ENCODE measurements at places on chromosomes 16 and 17. TPM values are rescaled to one million over a fixed set of nuclear protein-coding genes. Genes with fewer than 3 reads are reported as not detected.
A peak's percentile ranks its signal among the peaks of the same experiment; 100 is the strongest.

- no peak for ATAC-seq
These were observed 50.1 kb downstream of the PRMT7 start for GRCh38 chr16:68360956-68361355.

- no peak for ATAC-seq
These were observed 153.2 kb downstream of the IRF8 start for GRCh38 chr16:86052115-86052670.

GRCh38 chr16:17303101-17303500 lies 167.7 kb downstream of the XYLT1 start:
- ATAC-seq, result no peak

GRCh38 chr16:69852815-69853214 lies 90.7 kb downstream of the WWP2 start:
- ATAC-seq, result no peak

DNA sequence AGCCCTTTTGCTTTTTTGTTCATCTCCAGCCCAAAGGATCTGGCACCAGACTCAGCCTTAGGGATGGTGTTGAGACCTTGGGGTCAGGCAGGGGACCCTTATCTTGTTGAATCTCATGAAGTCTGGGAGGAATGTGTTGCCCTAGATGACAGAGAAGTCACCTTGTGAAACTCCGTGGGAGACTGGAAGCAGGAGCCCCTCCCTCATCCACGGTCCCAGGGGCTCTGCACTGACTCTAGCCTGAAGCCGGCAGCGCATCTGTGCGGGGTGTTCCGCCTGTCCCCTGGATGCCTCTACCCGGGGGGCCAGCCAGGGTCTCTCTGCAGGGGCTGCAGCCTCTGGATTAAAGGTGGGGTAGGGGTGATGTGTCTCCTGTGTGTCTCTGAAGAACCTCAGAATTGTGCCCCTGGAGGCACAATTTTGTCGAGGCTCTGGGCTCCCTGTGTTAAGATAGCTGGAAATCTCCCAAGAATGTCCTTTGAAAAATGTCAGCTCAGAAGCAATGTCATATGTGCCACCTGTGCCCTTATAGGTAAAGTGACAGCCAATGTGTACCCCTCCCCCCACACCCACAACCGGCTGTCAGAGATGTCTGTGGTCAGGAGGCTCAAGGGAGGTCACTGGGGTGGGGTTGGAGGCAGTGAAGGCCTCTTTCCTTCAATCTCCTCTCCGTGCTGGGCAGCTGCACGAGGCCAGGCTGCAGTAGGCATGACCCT lies 32.1 kb upstream of the CDC42EP4 start:
- no peak for ATAC-seq

GRCh38 chr16:57916735-57917438 lies 54.0 kb downstream of the CNGB1 start:
- peak; percentile 82 for ATAC-seq

GRCh38 chr17:73648543-73648820 lies 4.2 kb upstream of the SDK2 start:
- ATAC-seq, result no peak

- no peak for ATAC-seq
These were observed 56.3 kb downstream of the ARHGAP27 start for GRCh38 chr17:45376171-45377005.

- ATAC-seq, result no peak
These were observed 6.3 kb upstream of the ITGA3 start for GRCh38 chr17:50049636-50050035.

- no peak for ATAC-seq
These were observed 26.3 kb downstream of the LAT start for GRCh38 chr16:29011112-29011511.

- peak; percentile 69 for ATAC-seq
These were observed 49.3 kb upstream of the CACNG4 start for GRCh38 chr17:66915204-66915611.

GRCh38 chr17:73855720-73856333 lies 211.6 kb upstream of the SDK2 start:
- ATAC-seq, result peak; percentile 61

DNA sequence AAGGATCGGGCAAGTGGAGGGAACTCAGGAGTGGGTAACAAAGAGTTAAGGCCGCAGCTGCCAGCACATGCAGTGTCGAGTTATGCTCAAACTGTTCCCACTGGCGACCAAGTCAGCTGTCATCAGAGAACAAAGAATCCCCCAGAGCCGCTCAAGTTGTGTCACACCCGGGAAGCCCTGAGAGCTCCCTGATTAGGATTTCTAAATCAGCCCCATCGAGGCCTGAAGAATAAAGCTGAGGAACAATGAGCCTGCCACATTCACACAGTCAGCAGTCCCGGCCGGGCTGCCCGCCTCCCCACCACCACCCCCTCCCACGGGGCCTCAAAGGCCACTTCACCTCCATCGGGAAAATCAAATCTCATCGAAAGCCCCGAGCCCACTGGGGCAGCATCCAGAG lies 84.5 kb downstream of the SOX9 start:
- no peak for ATAC-seq

GRCh38 chr16:86083382-86084002 lies 184.5 kb downstream of the IRF8 start:
- ATAC-seq, result no peak

DNA sequence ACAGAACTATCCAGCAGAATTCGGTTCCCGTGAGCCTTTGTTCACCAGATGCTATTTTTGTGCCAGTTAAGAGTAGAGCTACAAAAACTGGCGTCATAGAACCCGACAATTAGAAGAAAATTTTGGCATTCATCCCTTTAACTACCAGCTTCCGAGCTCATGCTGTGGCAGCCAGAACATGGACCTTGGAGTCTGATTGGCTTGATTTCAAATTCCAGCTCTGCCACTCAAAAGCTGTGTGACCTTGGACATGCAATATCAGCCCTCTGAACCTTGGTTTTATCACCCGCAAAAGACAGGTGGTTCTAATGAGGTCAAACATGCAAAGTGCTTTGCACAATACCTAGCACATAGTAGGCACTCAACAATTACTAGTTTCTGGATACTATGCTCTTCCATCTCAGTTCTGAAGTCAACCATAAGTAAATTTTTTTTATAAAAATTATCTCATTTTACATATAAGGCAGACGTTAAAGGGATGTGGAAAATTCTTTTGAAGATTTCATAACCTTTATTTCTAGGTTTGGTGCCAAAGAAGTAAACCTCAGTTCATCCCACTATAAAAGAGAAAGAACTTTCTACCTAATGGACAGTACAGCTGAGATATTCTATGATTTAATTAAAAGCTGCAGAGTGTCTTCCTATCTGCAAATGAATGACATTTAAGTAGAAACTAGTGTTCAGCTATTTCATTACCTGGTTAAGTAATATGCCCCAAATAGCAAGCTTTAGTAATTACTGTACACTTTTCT lies 331.5 kb downstream of the HAPSTR1 start:
- ATAC-seq, result no peak

- ATAC-seq, result no peak
These were observed 494.2 kb upstream of the CDH8 start for GRCh38 chr16:62530426-62530825.

DNA sequence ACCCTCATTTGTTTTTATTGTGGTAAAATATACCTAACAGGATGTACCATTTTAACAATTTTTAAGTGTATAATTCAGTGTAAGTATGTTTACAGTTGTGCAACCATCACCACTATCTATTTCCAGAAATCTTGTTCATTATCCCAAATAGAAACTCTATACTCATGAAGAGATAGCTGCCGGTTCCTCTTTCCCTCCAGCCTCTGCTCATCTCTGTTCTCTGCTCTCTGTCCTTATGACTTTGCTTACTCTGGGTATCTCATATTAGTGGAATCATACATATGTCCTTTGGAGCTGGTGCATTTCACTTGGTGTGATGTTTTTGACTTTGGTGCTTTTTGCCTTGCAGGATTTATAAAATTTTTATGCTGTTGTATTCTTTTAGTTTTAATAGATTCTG lies 19.4 kb downstream of the CYLD start:
- no peak for ATAC-seq

DNA sequence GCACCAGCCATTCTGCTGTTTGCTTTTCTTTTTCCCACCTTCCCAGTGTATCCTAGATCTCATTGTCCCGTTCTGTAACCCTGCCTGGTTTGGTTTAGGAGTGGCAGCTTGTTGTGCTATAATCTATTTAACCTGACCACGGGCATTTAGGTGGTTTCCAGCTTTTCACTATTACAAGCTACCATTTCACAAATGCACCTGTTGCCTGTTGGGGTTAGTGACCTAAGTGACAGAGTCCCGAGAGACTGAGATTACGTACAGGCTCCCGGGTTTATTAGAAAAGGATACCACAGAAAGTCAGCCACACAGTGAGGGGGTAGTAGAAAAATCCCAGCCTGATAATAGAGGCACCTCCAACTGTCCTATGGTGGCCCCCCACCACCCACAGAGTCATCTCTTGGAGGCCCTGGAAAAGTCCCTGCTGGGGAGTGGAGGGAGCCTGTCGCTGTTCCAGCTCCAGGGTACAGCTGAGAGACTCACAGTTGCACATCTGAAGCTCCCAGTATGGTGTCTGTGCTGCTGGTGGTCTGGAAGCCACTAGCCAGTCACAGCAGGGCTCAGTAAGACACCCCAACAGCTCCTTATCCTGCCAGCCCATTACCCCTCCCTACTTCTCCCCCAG lies 21.2 kb downstream of the CLEC16A start:
- no peak for ATAC-seq

- no peak for ATAC-seq
These were observed at the start of gene AANAT for GRCh38 chr17:76467366-76467765. AANAT (plus strand) TSS chr17:76467603; CDS start chr17:76468747, 1,144 bp downstream.

- ATAC-seq, result no peak
These were observed 45.1 kb upstream of the MTSS2 start for GRCh38 chr16:70730944-70731343.

DNA sequence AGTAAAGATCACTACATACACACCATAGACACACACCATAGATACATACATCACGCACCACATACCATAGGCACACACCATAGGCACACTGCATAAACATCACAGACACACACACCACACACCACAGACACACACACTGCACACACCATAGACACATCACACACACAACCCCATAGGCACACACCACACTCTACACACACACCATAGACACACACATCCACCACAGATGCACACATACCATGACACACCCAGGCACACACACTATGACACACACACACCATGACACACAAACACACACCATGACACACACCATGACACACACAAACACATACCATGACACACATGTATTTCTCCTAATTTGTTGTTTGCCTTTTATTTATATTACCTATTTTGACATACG lies 14.1 kb downstream of the TBC1D16 start:
- ATAC-seq, result no peak

GRCh38 chr16:74607310-74607961 lies 522 bp upstream of the GLG1 start:
- no peak for ATAC-seq

DNA sequence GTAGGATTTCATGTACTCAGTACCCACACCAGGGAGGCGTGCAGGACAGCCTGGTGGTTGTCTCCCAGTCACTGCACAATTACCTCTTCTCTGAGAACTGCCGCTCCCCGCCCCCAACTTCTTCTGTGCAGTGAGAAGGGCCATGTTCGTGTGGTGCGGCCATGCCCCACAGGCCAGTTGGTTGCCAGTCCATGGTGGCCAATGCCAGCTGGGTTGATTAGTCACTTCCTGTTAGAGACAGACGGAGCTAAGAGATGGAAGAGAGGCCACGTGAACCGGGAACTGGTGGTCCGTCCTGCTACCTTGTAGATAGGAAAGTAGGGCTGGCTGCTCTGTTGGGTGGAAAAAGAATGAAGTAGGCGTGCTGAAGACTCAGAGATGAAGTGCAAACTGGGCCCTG lies 206.5 kb downstream of the ABCC12 start:
- no peak for ATAC-seq

DNA sequence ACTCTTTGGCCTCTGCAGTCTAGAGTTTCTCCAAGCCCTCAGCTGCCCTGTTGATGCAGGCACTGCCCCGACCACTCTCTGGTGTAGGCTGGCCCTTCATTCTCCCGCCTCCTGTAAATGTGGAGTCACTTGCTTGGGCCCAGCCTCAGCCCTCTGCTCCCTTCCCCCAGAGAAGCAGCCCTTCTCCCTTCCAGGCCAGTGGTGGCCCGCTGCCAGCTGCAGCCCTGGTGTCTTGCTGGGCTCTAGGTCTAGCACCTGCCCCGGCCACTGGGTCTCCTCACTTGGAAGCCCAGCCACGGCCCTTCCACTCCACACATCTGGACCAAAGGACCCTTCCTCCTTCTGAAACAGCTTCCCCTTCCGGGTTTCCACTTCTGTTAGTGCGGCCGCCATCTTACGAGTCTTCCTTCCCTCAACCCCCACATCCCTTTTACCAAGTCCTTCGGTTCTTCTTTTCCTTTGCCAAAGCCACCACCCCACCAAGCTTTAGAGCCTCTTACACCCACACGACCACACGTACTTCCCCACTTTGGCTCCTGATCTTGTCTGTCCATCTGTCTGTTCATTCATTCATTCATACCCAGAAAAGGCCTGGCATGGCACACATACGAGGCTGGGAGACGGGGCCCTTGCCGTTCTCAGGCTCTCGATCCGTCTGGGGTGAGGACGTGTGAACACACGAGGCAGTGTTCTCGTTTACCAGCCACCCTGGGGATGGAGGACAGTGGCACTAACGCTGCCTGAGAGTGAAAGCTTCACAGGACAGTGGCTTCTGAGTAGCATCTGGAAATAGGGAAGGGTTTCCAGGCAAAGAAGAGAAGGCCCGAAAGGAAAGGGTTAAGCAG lies 68.0 kb downstream of the ABR start:
- no peak for ATAC-seq

DNA sequence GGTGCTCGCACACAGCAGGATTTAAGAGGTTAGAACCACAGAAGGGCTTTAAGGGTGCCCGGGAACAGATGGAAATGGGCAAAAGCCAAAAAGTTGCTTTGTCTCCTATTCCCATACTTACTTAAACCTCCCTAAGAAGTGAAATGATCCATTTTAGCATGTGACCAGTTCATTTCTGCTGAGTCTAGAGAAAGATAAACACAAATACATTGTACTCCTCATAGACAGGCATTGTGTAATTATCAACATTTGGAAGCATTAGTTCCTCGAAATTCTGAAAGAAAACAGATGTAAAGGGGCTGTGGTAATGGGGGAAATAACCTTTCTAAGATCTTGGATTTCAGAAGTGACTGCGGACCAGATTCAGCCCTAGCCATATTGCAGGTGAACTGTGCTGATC lies 178.3 kb downstream of the CYB561 start:
- no peak for ATAC-seq

DNA sequence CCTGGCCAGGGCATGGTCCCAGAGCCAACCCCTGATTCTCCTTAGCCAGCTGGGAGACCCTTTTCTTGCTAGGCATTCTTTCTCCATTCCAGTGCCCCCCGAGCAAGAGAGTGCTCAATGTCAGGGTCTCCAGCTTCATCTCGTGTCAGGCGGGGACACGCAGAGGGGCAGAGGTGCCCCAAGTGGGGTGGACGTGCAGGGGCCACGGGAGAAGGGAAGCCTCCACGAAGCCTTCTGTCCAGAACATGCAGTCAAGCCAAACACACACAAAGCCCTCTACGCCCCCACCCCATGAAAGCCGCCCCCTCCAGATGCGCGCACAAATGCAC lies 852 bp downstream of the GPR139 start:
- no peak for ATAC-seq

TNFSF13 gene
- total RNA-seq, result 6.4 TPM

ABAT gene
- 4.2 TPM for total RNA-seq

CLDN9 gene
- total RNA-seq, result not detected

ODAD4 gene
- total RNA-seq, result not detected

RILP gene
- 5.3 TPM for total RNA-seq

TIMP2 gene
- 16.1 TPM for total RNA-seq

TBC1D16 gene
- 8.9 TPM for total RNA-seq

PLCG2 gene
- total RNA-seq, result 8.6 TPM

CNTD1 gene
- not detected for total RNA-seq

NPIPA5 gene
- 5.1 TPM for total RNA-seq

EFCAB5 gene
- total RNA-seq, result not detected

GAS7 gene
- total RNA-seq, result 17.3 TPM

NSMCE1 gene
- 46.8 TPM for total RNA-seq
